Fibroblast of the conjunctiva (primary cell): ENCODE measurements at places on chromosomes 2 and 18.
A peak's percentile ranks its signal among the peaks of the same experiment; 100 is the strongest.

DNA sequence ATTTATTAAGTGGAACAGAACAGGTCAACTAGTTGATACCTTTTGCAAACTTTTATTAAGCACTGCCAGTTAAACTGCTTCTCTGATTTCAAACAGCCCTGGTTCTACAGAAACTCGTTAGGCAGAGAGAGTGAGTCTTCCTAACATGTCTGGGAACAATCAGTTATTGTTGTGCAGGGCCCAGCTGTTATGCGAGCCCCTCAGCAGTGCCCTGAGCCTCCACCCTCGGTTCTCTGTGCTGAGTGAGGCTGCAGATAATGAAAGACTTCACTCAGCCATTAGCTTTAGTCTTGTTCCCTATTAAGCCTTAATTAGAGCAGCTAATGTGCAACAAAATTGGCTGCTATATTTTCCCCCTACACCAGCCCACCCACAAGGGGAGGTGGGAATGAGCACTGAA lies 39.6 kb downstream of the KCTD18 start:
- DNase-seq, result no peak

- DNase-seq, result no peak
Measured at GRCh38 chr2:113887009-113887792, 2.7 kb upstream of the ACTR3 start.

DNA sequence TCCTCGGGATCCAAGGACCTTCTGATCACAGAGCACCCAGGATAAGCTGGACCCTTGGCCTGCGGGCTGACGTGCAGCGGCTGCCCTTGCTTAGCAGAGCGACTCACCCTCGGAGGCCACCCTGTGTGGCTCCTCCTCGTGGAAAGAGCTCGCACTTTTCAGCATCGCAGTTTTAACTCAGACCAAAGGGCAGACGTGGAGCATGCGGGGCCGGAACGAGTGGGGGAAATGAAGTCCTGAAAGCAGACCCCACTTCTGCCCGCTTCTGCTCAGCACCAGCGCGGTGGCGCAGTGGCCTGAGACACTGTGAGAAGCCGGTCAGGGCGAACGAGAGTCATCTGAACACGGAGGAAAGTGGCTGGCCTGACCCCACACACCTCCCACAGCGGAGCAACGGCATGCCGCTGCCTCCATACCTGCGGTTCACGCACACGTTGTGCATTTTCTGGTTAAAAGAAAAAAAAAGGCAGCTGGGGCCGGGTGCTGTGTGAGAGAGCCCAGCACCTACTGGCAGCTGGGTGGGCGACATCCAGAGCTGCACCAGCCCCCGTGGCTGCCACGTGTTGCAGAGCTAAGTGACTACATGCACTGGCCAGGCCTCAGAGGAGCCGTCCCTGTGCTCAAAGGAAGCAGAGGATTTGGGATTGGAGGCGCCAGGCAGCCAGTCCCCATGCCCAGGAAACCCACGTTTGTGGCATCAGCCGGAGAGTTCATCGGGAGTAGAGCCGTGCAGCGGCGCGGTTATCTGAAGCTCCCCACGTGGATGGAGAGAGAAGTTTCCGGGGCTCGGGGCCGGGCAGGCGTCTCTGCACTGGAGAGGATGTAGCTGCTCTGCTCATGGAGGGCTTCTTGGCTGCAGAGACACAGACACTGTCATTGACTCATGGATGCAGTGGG lies 89.7 kb downstream of the USP40 start:
- no peak for DNase-seq

DNA sequence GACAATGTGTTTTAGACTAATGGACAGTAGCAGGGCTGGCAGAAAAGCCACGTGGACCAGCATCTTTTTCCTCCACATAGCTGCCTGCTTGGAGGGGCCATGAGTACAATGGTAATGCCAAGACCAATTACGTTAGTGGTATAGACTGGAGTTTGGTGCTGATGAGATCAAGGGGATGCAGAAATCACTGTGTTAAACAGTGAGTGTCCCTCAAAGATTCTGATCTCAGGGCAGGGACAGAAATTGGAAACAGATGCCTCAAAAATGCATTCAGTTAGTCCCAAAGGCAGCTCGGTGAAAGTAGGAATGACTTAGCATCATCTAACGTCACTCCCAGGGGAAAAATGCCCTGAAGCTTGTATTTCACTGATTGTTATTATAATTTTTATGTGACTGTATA lies 72.4 kb downstream of the SLC16A14 start:
- peak; percentile 23 for DNase-seq

- DNase-seq, result peak; percentile 63
Measured at GRCh38 chr2:237879058-237879430, 19.6 kb downstream of the RAMP1 start.

- peak; percentile 87 for DNase-seq
Measured at GRCh38 chr2:1817256-1818051, 73.1 kb upstream of the PXDN start.

- no peak for DNase-seq
Measured at GRCh38 chr18:75362435-75362834, 65.1 kb downstream of the SMIM21 start.

DNA sequence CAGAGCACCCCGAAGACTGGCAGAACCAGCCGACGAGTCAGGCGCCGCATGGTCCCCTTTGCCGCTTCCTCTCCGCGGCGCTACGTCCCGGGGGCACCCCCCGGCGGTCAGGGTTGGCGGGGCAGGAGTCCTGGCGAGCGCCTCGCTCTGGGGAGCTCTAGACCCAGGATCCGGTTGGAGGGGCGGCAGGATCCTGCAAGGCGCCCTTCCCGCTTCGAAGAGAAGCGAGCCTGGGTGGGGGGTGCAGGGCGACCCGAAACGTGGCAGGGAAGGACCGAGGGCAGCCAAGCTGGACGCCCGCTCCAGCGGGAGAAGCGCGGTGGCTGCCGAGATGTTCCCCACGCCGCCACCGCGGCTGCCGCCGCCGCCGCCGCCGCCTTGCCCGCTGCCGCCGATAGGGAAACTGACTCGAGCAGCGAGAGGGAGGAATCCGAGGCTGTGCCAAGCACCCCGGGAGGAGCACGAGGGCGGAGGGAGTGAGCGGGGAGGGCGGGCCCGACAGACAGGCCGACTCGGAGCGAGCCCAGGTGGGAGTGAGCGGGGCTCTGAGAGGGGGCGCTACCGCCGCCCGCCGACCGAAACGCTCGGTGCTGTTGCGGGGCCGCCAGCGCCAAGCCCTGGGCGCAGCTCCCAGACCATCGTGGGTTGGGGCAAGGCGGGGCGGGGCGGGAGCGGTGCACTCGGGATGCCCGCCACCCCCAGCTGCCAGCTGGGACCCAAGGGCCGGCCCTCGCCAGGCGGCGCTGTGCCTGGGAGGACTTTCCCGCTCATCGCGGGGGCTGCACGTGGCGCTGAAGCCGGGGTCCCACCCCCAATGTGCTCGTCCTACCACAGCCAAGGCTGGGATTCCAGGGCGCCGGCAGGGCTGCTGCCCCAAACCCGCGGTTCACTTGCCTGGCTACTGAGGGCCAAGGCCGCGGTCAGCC lies at the start of gene GALNT14:
TSS of gene GALNT14 (minus strand) at position 404 of the 926 bp plus-strand sequence. CDS start at position 50, 354 bp downstream.
- peak; percentile 8 for DNase-seq

DNA sequence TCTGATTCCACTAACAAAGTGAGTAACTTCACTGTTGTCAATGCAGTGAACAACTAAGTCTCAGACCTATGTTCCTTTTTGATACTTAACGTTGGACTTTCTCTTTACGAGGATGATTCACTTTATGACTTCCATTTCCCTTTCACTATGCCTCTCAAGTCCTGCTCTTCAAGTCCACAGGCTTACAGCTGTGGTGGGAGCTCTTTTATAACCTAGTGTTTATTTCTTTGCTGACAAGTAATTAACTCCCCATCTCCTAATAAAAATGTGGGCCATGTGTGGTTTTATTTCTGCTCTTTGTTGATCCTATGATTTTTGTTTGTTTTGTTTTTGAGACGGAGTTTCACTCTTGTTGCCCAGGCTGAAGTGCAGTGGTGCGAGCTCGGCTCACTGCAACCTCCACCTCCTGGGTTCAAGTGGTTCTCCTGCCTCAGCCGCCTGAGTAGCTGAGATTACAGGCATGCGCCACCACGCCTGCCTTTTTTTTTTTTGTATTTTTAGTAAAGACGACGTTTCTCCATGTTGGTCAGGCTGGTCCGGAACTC lies 142.1 kb downstream of the USP34 start:
- no peak for DNase-seq

DNA sequence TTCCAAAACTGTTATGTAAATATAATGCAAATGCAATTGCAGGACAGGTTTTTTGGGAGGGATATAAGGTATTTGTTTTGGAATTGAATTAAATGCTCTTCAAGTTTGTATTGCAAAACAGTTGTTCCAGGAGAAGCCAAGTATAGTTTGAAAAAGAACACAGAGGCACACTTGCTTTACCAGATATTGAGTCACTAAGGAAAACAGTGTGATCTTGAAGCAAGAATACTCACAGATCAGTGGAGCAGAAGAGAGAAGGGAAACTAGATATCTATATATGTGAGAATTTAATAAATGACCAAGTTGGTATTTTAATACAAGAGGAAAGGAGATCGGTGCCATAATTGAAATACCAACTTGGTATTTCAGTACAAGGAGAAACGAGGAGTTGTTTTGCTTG lies 178.9 kb downstream of the CAPN13 start:
- DNase-seq, result no peak

DNA sequence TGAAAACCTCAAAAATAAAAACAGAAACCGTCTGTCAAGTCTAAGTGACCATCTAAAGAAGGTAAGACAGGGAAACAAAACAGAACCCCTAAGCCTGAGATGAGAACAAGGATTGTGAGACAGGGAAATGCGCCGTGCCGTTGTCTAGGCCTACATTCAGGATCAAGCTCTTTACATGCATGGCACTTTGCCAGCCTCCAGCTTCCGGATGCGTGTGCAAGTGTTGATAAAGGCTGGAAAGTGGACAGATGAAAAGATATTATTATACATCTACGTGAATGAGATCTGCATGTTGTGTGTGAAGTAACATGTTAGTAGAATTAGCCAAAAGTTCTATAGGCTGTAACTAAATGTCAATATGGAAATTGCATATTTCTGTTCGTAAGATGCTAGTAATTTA lies 28.6 kb upstream of the TMEM87B start:
- no peak for DNase-seq

GRCh38 chr18:31206787-31207381 lies 44.2 kb upstream of the DSC1 start:
- no peak for DNase-seq

GRCh38 chr2:652881-653480 lies 24.2 kb downstream of the TMEM18 start:
- DNase-seq, result no peak

- peak; percentile 40 for DNase-seq
Measured at GRCh38 chr2:20015482-20016083, 3.1 kb upstream of the MATN3 start.

- DNase-seq, result peak; percentile 14
Measured at GRCh38 chr2:240604291-240604938, 17.9 kb downstream of the CAPN10 start.

DNA sequence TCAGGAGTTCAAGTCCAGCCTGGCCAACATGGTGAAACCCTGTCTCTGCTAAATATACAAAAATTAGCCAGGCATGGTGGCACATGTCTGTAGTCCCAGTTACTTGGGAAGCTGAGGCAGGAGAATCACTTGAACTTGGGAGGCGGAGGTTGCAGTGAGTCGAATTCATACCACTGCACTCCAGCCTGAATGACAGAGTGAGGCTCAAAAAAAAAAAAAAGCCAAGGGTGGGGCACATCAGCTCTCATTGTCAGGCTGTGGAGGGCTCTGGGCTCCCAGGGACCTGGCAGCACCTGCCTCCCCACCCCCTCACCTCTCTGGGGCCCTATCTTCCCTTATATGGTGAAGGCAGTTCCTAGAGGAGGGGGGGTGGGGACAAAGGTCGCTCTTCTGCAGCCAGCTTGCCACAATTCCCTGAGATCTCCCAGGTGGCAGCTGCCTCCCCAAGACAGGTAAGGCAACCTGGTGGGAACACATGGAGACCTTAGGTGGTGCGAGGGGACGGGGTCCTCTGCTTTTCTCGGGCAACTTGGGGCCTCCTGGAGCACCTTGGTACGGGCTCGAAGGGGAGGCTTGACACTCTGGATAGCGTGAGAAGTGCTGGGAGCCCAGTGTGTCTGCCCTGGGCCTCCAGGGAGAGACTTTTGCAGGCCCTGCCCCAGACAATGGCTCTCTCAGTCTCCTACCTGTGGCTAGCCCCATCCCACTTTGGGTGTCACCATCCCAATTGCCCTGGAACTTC lies at the start of gene VIL1:
TSS of gene VIL1 (plus strand) at position 407 of the 742 bp plus-strand sequence. CDS start 4,656 bp downstream, outside the sequence.
- no peak for DNase-seq

DNA sequence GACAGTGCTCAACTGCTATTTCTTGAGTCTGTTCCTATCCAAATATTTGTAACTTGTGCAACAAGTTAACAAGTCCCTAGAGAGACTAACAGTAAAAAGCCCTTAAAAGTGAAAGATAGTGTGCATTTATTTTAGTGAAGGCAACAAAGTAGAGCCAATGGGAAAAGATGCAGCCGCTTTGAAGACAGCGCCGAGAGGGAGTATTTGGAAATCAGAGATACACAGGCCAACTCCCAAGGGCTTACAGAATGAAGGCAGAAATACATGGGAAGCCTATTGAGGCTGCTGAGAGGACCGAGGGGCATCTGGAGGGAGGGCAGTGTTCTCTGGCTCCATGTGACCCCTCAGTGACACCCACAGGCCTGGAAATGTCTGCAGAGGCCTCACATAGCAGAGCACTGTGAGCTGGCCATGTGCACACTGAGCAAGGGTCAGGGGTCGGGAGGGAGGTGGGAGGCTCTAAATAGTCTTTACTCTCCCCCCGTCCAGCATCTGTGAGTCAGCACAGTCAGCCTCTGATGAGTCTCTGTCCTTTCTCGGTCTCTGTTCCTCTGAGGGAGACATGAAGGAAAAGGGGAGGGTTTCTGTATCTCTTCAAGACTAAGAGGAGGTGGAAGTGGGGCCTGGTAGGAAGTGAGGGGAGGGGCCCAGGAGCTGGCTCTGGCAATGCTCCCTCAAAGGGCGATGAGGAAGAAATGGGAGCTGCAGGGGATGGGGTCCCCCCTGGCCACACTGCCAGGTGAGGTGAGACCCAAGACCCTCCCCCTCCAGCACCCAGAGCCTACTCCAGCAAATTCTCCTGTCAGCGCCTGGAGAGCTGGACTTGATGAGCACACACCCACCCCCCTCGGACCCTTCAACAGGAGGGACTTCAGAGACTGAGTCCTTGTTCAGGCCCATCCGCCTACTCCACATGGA lies 133.6 kb downstream of the SP3 start:
- DNase-seq, result peak; percentile 61

DNA sequence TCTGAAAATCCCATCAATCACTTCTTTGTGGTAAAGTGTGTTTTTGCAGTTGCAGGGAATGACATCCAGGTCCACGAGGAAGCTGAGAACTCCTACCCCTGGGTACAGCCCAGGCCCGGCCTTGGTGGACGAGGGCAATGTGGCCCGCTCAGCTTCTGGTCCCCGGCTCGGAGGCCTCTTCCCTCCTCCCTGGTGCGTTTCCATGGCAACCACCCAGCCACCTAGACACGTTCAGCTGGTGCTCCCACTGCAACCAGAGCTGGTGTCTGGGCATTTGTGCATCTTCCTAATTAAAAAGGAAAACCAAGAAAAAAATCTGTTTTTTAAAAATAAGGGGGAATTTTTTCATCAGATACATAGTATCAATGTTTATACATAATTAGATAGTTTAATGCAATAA lies 603.6 kb upstream of the SALL3 start:
- no peak for DNase-seq

DNA sequence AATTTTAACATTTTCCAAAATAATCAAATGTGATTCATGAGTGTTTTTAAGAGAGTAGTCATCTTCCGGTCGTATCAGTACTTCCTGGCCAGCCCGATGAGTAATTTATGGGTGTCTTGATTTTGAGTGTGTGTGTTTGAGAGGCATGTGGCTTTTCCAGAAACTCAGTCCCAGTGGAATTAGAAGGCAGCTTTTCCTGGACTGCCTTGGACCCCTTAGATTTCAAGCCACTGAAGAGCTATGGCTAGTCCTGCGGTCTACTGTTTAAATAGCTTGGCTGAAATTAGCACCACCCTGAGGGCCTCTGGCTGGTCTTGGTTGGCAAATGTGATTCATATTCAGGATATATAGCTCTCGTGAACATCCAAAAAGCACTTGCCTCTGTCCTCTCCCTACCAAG lies 59.4 kb downstream of the HK2 start:
- peak; percentile 14 for DNase-seq
